Vagina (tissue), 2 donors: ENCODE measurements at places on chromosomes 6 and 20.

- H3K36me3 ChIP-seq: no peaks in the 10 kb centered on the region
- H3K27me3 ChIP-seq: no peaks in the 10 kb centered on the region
- H3K4me1 ChIP-seq: peaks cover 8% of the 10 kb centered on the region
- no peak overlapping the region for H3K27ac ChIP-seq
- no peak for DNase-seq
- no peak overlapping the region for H3K4me3 ChIP-seq
Observed at GRCh38 chr6:169048865-169049205, 204.8 kb downstream of the THBS2 start.

DNA sequence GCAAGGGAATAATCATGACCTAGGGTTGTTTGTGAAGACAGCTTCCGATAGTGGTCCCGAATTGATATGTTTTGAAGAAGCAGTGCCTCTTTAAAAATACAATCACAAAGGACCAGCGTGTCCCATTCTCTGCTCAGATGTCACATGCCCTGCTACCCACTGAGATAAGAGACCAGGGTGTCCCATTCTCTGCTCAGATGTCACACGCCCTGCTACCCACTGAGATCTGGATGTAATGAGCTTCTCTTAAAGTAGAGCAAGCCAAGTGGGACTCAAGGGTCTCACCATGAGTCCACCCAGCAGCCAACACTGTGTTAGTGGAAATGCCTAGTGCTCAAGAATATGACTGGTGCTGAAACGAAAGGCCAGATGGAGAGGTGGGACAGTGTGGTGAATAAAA, 22.2 kb downstream of the RIN2 start:
- DNase-seq: no peak
- H3K27me3 ChIP-seq: no peaks in the 10 kb centered on the region
- H3K4me3 ChIP-seq: no peak overlapping the region

GRCh38 chr20:53278555-53278954, 306.4 kb downstream of the TSHZ2 start:
- no peak for DNase-seq
- H3K27ac ChIP-seq: no peak overlapping the region
- H3K36me3 ChIP-seq: no peaks in the 10 kb centered on the region
- H3K4me1 ChIP-seq: no peaks in the 10 kb centered on the region
- no peaks in the 10 kb centered on the region for H3K27me3 ChIP-seq

GRCh38 chr20:45070932-45071632, 29.8 kb downstream of the KCNS1 start:
- no peak overlapping the region for H3K27ac ChIP-seq
- H3K4me3 ChIP-seq: no peak overlapping the region
- DNase-seq: no peak
- no peaks in the 10 kb centered on the region for H3K36me3 ChIP-seq
- no peaks in the 10 kb centered on the region for H3K4me1 ChIP-seq

GRCh38 chr20:31523361-31524283, 9.4 kb downstream of the HM13 start:
- no peaks in the 10 kb centered on the region for H3K27me3 ChIP-seq
- peaks cover 15% of the 10 kb centered on the region for H3K36me3 ChIP-seq
- no peak for DNase-seq
- H3K27ac ChIP-seq: no peak overlapping the region
- no peak overlapping the region for H3K4me3 ChIP-seq
- peaks cover 46% of the 10 kb centered on the region for H3K4me1 ChIP-seq

- H3K27ac ChIP-seq: no peak overlapping the region
- no peak for DNase-seq
- H3K36me3 ChIP-seq: no peaks in the 10 kb centered on the region
- no peaks in the 10 kb centered on the region for H3K27me3 ChIP-seq
- H3K4me3 ChIP-seq: no peak overlapping the region
Observed at GRCh38 chr6:106372838-106373501, 12.5 kb downstream of the CRYBG1 start.

GRCh38 chr20:62104791-62105345, 17.4 kb upstream of the LSM14B start:
- no peak for DNase-seq
- H3K27ac ChIP-seq: no peak overlapping the region
- H3K36me3 ChIP-seq: no peaks in the 10 kb centered on the region
- H3K4me1 ChIP-seq: no peaks in the 10 kb centered on the region
- no peaks in the 10 kb centered on the region for H3K27me3 ChIP-seq
- no peak overlapping the region for H3K4me3 ChIP-seq

- peaks cover 5% of the 10 kb centered on the region for H3K4me1 ChIP-seq
- H3K36me3 ChIP-seq: no peaks in the 10 kb centered on the region
- no peak overlapping the region for H3K27ac ChIP-seq
- no peak overlapping the region for H3K4me3 ChIP-seq
- no peak for DNase-seq
Observed at GRCh38 chr6:3314621-3315467, 56.1 kb downstream of the PSMG4 start.

GRCh38 chr20:35953387-35954199, 709 bp downstream of the SCAND1 start:
- no peaks in the 10 kb centered on the region for H3K36me3 ChIP-seq
- no peaks in the 10 kb centered on the region for H3K27me3 ChIP-seq
- peak overlapping the region; percentile 88 for H3K27ac ChIP-seq
- H3K4me1 ChIP-seq: peaks cover 31% of the 10 kb centered on the region
- H3K4me3 ChIP-seq: peak overlapping the region; percentile 79
- DNase-seq: no peak

GRCh38 chr20:18628330-18628920, 40.6 kb downstream of the DTD1 start:
- H3K36me3 ChIP-seq: no peaks in the 10 kb centered on the region
- H3K27ac ChIP-seq: no peak overlapping the region
- no peaks in the 10 kb centered on the region for H3K4me1 ChIP-seq
- H3K27me3 ChIP-seq: no peaks in the 10 kb centered on the region
- DNase-seq: no peak
- H3K4me3 ChIP-seq: no peak overlapping the region

DNA sequence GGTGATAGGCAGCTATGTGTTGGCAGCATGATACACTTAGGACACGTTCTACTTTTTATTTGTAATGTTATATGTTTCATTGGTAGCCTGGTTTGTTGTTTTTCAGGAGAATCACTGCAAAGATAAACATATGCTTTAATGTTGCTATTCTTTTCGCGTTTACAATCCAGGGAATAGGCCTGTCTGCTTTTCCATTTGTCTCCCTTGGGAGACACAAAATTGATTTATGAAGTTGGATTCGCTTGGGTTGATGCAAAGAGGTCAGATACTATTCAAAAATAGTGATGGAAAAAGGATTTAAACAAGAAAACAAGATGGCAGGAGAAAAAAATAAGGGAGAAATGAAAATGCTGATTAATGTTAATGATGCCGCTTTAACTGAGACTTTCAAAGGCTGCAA, 179.5 kb upstream of the SOX4 start:
- H3K27ac ChIP-seq: peak overlapping the region; percentile 1
- H3K36me3 ChIP-seq: no peaks in the 10 kb centered on the region
- no peak overlapping the region for H3K4me3 ChIP-seq

- DNase-seq: no peak
- H3K36me3 ChIP-seq: no peaks in the 10 kb centered on the region
- no peak overlapping the region for H3K27ac ChIP-seq
- no peaks in the 10 kb centered on the region for H3K4me1 ChIP-seq
- H3K27me3 ChIP-seq: no peaks in the 10 kb centered on the region
Observed at GRCh38 chr6:18400831-18401446, 13.8 kb downstream of the RNF144B start.

DNA sequence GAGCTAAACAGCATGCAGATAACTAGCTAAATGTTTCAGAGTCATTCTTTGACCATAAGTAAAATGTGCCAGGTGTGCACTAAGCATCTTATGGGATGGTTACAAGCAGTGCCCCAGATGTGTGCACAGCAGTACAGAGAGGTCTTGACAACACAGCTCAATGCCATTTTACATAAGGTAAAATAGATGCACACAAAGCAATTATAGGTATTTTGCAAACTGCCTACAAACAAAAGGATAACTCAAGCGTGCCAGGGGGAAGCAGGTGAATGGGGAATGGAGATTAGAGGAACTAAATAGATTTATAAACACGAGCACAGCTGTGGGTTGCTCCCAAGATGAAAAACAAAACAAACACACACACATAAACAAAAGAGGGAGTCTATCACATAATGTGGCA, 64.8 kb downstream of the SLC2A10 start:
- H3K27me3 ChIP-seq: no peaks in the 10 kb centered on the region
- H3K4me1 ChIP-seq: no peaks in the 10 kb centered on the region
- H3K36me3 ChIP-seq: no peaks in the 10 kb centered on the region
- no peak overlapping the region for H3K27ac ChIP-seq
- no peak overlapping the region for H3K4me3 ChIP-seq
